Trophoblast cell (in vitro differentiated cells and primary cell): ENCODE measurements at places on chromosomes 11 and 22.

DNA sequence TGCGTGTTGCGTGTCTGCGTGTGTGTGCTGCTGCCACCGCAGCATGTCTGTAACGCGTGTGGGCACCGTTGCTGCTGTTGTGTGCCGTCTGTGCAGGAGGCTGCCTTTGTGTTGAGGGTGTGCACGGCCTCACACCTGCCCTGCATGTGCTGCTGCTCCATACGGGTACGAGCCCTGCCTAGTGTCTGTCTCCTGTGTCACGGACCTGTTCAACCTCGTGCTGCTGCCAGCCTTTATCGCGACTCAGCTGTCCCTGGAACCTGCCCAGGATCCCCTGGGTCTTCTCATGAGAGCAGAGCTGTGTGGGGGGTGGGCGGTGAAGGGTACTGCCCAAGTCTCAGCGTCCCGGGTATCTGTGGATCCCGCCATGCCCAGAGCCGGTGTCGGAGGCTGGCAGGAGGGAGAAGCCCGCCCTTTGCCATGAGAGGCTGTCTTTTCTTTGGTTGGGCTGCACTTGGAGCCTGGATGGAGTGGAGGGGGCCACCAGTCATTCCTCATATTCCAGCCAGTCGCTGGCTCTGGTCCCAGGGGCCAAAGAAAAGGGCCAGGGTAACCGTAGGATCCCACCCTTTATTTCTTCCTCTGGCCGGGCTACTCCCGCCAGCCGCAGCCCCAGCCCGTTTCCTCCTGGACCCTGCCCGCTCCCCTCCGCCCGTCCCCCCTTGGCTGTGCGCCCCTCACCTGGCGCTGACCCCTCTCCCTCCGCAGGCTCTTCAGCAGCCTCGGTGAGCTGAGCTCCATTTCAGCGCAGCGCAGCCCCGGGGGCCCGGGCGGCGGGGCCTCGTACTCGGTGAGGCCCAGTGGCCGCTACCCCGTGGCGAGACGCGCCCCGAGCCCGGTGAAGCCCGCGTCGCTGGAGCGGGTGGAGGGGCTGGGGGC is 7.8 kb upstream of the ACR start:
- peak; percentile 10 for DNase-seq

GRCh38 chr11:69361048-69361447 is 67.1 kb downstream of the MYEOV start:
- no peak for DNase-seq

DNA sequence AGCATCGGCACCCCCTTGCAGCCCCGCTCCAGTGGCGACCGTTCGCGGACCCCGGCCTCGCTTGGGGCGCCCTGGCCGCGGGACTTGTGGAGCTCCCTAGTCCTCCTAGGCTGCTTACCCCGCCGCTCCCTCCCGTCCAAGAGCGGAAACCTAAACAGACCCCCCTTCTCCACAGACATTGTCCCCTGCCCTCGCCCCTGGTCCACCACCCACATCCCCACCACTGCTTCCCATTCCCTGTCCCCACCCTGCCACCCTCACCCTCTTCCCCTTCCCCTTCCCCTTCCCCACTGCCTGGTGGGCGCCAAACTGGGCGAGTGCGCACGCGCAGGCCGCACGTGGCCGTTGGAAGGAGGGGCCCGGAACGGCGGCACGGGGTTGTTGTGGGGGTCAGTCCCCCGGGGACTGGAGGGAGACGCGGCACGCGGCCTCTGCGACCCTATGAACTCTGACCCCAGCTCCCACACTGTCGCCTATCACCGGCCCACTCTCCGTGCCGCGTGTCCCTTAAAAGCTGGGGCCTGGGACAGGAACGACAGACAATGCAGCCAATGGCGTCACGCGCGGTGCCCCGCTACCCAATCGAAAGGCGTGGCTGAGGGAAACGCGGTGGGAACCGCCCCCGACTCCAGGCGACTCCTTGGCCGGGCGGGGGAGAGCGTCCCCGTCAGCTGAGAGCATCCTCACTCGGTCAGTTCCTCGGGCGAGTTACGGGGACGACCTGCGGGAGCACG is at the start of gene SNX32:
Gene SNX32, plus strand, starts transcription at position 667 of the 734 bp plus-strand sequence. CDS start 103 bp downstream, outside the sequence.
- peak; percentile 87 for DNase-seq

GRCh38 chr11:7196396-7197146 is 55.1 kb upstream of the SYT9 start:
- DNase-seq: no peak

DNA sequence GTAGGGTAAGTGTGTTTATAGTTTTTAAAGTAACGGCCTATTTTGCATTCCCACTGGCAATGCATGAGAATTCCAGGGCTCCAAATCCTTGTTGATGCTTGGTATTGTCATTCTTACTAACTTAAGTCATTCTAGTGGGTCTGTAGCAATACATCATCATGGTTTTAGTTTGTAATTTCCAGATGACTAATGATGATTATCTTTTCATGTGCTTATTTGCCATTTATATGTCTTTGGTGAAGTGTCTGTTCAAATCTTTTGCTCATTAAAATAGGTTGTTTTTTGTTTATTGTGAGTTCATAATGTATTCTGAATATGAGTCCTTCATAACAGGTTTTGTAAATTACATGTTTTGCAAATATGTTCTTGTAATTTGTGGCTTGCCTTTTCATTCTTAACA is 31.2 kb downstream of the MTMR3 start:
- peak; percentile 82 for DNase-seq

GRCh38 chr11:73292525-73292894 is 15.6 kb upstream of the ARHGEF17 start:
- DNase-seq: no peak

- no peak for DNase-seq
Observed at GRCh38 chr22:46308283-46308988, 11.8 kb downstream of the GTSE1 start.

DNA sequence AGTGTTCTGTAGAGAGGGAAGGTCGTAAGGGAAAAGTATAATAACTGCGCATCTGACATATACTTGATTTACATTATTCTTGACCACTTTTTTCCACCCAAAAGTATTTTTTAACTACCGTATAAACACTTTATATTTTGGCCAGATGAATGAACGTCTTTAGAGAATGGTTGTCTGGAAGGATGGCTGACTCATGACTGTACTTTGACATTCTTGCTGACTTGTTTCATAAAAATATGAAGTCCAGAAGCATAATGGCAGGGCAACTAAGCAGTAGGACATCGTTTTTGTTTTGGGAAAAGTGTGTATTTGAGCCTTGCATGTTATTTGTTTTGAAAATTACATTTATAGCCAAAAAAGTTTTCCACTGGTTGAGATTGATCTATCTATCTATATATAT is 110.0 kb downstream of the OSBP2 start:
- DNase-seq: peak; percentile 18

DNA sequence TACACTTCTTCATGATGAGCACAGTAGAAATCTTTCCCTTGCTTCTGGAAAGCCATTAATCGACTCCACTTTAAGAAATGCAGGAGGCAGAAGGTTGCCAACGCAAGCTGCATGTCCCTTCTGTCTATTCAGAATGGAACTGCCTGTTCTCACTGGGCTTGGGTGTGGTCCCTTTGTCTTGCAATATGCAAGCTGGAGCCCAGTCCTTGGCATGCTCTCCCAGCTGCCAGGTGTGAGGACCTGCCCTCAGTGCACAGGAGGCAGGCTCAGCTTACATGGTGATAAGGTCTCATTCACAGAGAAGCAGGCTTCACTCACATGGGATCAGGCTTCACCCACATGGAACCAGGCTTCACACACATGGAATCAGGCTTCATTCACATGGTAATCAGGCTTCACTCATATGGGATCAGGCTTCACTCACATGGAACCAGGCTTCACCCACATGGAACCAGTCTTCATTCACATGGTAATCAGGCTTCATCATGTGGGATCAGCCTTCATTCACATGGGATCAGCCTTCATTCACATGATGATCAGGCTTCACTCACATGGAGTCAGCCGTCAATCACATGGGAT is 59.2 kb upstream of the USP47 start:
- DNase-seq: no peak

GRCh38 chr11:81112718-81113117 is 1620.9 kb downstream of the FAM181B start:
- no peak for DNase-seq

DNA sequence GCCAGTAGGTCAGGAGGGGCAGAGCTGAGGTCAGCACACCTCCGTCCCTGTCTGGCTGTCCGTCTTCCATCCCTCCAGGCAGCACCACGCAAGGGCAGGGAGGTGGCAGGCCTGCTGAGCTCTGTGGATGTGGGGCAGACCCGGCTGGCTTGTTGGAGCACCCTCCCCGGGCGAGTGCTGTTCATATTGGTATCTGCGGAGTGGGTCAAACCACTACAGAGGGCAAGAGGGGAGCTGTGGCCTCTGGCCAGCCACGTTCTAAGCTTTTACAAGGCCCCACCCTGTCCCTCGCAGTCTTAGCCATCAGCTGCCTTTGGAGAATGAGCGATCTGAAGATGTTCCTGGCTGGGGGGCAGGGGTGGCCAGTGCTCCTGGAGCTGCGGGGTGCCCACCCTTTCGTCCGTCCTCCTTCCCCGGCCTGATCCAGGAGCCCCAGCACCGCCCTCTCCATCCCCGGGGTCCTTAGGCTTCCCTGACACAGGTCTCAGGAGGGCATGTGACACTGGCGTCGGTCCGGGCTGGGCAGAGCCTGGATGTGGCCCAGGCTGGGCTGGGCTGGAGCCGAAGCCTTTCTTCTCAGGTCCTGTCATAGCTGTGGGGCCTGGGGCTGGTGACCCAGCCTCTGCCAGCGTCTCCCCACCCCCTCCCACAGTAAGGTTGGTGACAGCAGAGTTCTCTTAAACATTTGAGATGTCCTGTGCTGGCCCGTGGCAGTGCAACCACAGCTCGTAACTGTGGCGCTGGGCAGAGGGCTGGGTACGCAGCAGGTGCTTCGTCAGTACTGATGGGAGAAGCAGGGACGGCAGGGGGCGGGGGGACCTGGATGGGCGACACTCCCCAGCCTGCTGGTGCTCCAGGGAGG is 31.7 kb upstream of the GRAMD4 start:
- no peak for DNase-seq

DNA sequence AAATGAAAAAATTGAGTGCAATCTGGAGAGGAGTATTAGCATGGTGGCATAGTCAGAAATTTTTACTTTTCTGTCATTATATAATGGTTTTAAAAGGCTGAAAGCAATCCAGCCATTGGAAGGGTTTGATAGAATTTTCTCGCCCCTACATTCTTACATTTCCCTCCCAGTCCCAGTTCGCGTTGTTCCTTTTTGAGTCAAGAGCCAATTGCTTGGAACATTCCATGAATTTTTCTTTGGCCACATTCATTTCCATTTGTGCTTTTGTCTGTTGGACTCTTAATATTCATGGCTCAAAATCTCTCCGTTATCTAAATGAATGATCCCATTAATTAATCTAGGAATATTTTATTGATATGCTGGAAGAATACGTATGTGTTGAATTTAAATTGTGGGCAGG is 66.0 kb downstream of the GRK3 start:
- DNase-seq: peak; percentile 9

DNA sequence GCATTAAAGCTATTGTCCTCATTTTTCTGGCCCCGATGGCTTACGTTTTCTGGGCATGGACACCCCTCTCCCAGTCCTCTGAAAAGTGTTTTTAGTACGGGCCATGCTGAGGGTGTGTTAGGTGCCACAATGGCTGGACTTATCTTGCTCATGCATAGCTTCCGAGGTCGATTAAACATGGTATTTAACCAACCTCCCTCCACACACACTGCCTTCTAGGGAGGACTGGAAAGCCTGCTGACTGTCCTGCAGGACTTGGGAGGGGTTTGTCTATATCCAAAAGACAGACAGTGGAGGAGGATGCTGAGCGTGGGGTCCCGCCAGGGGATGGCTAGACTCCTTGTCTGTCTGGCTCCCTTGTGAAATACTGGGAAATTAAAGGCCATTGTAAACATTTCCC is 95.3 kb downstream of the FBXO7 start:
- DNase-seq: no peak

GRCh38 chr11:16784666-16785065 is 46.2 kb downstream of the C11orf58 start:
- no peak for DNase-seq

DNA sequence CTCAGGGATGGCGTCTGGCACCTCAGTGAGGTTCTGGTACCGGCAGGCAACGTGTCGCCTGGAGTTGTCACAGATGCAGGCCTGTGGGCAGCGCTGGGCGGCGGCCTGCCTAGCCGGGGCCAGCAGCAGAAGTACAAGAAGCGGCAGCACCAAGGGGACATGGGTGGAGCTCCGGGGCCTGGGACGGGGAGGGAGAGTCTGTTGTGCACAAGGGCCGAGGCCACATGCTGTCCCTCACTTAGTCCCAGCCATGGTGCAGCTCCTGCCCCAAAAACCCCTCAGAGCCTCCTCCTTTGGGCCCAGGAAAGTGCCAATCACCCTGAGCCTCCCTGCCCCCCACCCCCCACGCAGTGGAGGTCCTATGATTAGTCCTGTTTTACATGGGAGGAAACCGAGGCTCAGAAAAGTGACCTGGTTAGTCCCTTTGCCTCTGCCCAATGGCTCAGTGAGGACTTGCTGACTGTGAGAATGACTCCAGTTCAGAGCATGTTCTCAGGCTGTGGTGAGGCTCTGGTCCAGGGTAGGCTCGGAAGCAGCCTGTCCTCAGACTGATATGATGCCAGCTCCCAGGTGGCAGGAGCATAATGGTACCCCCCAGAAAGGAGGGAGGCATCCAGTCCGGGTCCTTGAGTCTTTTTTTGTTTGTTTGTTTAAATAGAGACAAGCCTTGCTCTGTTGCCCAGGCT is 1.1 kb downstream of the CHADL start:
- no peak for DNase-seq

GRCh38 chr11:60840470-60841430 is 1.2 kb upstream of the CCDC86 start:
- no peak for DNase-seq

- no peak for DNase-seq
Observed at GRCh38 chr11:111461460-111462235, 50.5 kb downstream of the BTG4 start.

DNA sequence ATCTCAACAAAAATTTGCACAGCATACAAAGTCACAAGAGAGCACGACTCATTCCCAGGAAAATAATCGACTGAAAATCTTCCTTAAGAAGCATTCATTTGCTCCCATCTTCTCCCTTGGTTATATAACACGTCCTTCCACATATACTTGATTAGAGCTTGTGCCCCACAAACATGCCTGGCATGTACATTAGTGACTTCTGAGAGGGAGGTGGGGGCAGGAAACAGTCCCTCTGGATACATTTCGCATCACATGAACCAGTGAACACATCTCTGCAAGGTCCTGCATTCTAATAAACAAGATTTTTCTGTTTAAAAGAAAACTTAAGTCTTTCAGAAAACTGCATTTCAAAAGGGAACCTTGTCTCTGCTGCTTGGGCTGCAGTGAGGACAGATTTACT is 54.1 kb upstream of the IGLL5 start:
- DNase-seq: no peak

- DNase-seq: no peak
Observed at GRCh38 chr11:114183044-114183511, 113.1 kb upstream of the NNMT start.

DNA sequence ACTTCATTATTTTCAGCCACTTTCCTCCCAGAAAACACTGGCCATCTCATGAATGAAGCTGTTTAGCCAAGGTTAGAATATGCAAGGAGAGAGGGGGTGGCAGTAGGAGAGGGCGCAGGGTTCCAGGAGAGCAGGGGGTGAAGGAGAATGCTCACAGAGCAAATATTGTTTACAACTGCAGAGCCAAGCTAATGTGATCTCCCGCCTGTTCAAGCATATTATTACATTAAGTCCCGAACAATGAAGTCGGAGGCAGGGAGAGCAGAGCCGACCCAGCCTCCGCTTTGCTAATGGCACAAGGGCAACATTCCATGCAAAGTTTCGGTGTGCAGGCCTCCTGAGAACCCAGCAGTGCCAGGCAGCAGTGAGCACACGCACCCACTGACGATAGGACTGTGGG is 80.1 kb downstream of the MICAL3 start:
- no peak for DNase-seq

GRCh38 chr11:4704790-4705334 is 278 bp downstream of the MMP26 start:
- DNase-seq: no peak

- peak; percentile 11 for DNase-seq
Observed at GRCh38 chr11:66976028-66976467, 944 bp downstream of the C11orf86 start.
